NCI-H187 (cell line): ENCODE measurements at places on chromosomes 2 and 18.

DNA sequence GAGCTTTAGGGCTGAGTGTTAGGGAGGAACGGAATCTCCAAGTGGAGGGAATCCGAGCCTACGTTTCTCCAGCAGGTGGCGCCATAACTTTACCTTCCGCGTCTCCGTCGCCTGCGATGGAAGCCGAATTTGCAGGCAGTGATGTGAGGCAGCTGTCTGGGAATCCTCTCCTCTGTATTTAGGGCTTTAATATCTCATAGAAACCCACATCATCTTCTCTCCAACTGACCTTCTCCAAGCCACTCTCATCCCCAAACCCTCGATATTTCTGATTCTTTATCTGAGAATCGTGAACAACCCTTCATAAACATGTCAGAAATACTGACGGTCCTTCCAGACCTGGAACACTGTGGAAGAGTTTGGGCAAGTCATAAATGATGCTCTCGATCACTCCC, 27.5 kb downstream of the SIX2 start:
- peak; percentile 62 for DNase-seq

DNA sequence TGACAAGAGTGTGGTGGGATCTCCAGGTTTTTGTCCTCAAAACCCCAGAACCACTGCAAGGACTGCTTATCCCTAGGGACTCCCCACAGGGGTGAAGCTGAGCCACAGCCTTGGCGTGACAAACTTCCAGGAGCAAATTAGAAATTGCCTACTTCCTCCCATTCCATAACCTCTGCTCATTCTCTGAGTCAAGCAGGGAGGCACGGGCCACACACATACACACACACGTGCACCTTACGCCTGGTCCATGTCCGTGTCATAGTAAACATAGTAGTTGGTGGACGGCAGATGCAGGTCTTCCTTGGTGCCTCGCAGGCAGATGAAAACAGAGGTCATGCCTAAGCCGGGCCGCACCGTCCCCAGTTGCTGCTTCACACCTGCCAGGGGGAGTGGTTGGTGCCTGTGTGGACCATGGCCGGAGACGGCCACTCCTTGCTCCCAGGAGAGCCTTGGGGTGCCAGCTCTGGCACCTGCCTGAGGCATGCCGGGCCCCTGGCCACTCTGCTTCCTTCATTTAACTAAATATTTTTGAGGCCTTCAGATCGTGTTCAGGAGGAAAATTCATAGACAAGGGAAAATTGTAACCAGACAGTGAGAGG, 9.9 kb downstream of the RETSAT start:
- DNase-seq, result no peak

GRCh38 chr2:131588152-131588873, 60.6 kb downstream of the CCDC74A start:
- DNase-seq, result no peak

GRCh38 chr2:200306196-200306930, at the start of gene SPATS2L:
Gene SPATS2L (plus strand): TSS chr2:200306693. CDS start chr2:200389245, 82,552 bp downstream.
- DNase-seq, result no peak

DNA sequence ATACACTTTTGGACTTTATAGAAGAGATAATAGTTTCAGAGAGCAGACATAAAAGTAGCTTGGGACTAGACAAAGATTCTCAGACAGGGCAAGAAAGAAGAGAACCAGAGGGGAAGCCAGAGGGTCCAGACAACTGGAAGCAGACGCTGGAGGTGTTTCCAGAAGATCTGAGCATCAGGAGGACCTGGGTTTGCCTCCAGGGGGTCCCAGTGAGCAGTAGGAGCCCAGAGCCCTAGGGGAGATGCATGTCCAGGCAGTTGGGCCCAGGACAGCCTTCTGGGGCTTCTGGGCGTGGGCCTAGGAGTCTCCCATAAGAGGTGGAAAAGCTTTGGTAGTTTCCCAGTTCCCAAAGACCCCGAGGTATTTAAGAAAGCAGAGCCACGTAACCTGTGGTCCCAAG, 251.2 kb upstream of the ID2 start:
- DNase-seq, result no peak

- peak; percentile 42 for DNase-seq
These were observed 5.8 kb upstream of the MEIS1 start for GRCh38 chr2:66428986-66429612.

GRCh38 chr2:127046579-127046978, 60.4 kb downstream of the BIN1 start:
- DNase-seq, result no peak

- no peak for DNase-seq
These were observed 63.6 kb upstream of the CAVIN2 start for GRCh38 chr2:191910518-191910917.

DNA sequence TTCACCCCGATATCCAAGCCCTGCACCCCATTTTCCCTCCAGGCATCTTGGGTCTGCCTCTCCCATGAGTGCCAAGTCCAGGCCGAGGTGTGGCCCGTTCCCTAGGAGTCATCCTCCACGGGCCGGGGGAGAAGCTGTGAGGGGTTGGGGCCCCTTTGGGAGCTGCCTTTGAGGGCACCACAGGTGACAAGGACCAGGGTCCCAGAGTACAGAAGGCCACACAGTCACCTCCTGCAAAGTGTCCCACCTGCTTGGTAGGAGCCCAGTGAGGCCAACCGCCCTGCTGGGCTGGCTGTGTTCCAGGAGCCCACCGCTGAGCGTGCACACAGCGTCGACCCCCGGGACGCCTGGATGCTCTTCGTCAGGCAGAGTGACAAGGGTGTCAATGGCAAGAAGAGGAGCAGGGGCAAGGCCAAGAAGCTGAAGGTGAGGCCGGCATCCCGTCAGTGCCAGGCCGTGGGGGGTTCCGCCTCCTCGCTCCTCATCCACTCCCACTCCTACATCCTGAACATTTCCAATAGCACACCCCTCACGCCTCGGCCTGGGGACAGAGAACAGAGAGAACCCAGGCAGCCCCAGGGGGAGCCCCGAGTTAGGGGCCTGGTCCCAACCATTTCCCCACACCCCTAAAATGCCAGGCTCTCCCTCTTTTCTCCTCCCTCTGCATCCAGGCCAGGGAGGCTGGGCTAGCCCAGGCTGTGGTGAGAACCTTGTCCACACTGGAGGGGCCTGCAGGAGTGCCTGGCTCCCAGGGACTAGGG, 2.7 kb downstream of the ERFE start:
- DNase-seq, result no peak

GRCh38 chr2:100182494-100183361, 40.3 kb upstream of the AFF3 start:
- DNase-seq, result no peak

GRCh38 chr2:172381275-172382027, 45.9 kb upstream of the ITGA6 start:
- DNase-seq, result no peak

GRCh38 chr2:180554330-180554729, 426.1 kb upstream of the UBE2E3 start:
- DNase-seq, result no peak

DNA sequence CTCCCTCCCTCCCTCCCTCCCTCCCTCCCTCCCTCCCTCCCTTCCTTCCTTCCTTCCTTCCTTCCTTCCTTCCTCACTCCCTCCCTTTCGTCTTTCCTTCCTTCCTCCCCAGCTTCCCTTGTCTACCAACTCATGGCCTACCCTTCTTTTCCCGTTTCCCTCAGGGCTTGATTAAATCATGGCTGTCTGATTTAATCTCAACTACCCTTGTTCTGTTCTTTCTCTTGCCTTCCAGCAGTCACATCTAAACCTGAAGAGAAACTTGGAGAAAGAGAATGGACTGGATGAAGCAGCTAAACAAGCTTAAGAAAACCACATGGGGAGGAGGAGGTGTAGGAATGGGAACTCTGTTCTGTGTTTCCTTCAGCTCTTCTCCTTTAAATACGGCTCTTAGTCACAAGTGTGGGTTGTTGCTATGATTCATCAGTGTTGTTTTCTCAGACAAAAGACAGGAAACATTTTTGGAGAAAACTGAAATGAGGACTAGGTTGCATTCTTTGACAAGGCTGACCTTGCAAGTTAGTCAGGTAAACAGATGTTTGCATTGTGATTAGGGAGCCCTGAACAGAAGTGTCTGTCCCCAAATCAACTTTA, 177.9 kb downstream of the LRRTM1 start:
- DNase-seq, result no peak

- DNase-seq, result no peak
These were observed 4.5 kb upstream of the RBMS1 start for GRCh38 chr2:160498137-160498536.

DNA sequence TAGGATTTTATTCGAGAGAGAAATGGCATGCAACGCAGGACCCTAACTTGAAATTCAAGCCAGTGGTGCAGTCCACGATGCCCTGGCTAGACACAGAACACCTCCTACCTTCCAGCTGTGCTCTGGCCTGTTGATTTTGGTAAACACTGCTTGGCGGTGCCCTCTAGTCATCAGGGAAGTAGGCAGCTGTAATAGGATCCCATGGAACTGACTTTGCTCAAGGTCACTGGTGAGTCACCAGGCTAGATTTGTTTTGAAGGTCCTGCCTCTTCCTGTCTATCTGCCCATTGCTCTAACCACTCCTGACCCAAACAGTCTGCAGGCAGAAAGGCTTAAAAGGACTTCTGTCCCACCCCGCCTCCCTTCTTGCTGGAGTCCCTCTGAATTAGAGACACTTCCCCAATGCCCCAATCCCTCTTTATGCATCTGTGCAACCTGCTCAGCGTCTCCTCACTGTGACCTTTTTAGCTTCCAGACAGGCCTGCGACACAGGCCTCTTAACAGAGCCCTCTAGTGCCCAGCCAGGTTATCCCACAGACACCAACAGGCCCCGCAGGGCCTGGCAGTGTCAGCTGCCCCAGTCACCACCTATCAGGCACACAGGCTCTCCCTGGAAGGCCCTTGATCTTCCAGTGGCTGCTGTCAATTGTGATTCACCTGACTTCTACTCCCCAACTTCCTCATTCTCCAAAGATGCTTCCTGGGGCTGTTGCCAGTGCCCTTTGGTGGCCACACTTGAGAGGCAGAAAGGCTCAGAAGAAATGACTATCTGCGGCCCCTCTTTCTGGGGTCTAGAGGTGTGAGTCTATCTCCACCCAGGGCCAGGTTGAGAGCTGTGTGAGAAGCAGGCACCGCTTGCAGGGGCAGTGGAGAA, 5.2 kb downstream of the TMEM127 start:
- DNase-seq, result no peak

- DNase-seq, result no peak
These were observed 218 bp downstream of the DGKD start for GRCh38 chr2:233354500-233354924.

GRCh38 chr18:69898241-69898861, 49.3 kb downstream of the CD226 start:
- DNase-seq, result no peak

DNA sequence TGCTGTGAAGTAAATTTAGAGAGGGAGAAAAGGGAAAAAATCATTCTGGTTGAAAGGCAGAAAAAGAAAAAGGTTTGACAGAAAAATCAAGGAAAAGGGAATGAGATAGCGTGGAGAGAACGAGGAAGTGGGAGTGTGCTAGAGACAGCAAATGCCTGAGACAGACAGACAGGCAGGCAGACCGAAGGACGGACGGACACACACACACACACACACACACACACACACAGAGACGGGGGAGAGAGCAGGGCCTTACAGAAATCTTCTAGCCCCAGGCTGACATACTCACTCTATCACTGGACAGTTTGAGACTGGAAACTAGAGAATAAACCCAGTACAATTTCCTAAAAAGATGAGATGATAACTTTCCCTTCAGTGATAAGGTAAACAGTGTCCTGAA, 238.4 kb downstream of the ZNF521 start:
- DNase-seq, result no peak

- DNase-seq, result no peak
These were observed 10.2 kb downstream of the NEDD4L start for GRCh38 chr18:58054041-58054781.

DNA sequence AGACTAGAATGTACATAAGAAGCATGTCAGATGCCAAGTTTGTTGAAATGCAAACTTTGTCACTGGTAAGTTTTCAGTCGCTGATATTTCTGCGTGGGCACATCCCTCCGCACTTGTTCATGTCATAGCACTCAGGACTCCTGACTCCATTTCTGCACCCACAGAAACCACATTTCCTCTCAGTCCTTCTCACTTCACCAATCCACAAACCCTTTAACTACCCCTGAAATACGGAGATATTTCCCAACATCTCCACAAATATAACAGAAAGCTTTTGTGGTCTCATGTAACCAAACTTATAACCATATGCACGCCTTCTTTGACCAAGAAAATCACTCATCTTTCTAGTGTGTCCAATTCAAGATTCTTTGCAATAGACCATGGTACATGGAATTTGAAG, 276.9 kb upstream of the ERBB4 start:
- DNase-seq, result no peak
